ENCODE measurements at places on chromosomes 2 and 18. TPM values are rescaled to one million over a fixed set of nuclear protein-coding genes. Genes with fewer than 3 reads are reported as not detected.
A peak's percentile ranks its signal among the peaks of the same experiment; 100 is the strongest.

DNA sequence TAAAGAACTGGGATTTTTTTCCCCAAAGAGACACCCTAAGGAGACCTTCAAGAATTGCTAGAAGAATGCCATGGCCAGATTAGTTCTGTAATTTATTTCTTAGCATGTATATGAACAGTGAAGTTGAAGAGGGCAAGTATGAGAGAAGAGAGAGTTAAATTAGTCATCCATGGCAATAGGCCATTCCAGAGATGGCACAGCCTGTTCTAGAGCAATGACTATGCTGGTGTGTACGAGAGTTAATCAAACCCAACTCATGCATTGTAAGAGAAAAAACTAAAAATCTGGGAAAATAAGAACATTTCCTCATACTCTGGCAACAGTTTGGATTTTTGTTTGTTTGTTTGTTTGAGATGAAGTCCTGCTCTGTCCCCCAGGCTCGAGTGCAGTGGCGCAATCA is 112.1 kb upstream of the PIK3C3 start:
- no peak for DNase-seq

Gene GALR1
- 0.08 TPM for total RNA-seq

DNA sequence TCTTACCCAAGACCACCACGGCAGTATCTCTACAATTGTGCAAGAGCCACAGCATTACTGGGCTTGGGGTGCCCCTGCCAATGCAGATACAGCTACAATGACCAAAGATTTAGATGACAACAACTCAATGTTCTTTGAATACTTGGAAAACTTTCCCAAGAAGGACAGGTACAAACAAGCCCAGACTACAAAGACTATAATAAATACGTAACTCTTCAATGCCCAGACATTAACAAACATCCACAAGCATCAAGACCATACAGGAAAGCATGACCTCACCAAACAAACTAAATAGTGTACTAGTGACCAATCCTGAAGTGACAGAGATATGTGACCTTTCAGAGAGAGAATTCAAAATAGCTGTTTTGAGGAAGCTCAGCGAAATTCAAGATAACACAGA is 62.8 kb downstream of the ICA1L start:
- DNase-seq, result no peak

- DNase-seq, result no peak
These were observed 138.5 kb upstream of the SLC35G4 start for GRCh38 chr18:11470941-11471340.

Gene CFAP65
- total RNA-seq, result not detected

DNA sequence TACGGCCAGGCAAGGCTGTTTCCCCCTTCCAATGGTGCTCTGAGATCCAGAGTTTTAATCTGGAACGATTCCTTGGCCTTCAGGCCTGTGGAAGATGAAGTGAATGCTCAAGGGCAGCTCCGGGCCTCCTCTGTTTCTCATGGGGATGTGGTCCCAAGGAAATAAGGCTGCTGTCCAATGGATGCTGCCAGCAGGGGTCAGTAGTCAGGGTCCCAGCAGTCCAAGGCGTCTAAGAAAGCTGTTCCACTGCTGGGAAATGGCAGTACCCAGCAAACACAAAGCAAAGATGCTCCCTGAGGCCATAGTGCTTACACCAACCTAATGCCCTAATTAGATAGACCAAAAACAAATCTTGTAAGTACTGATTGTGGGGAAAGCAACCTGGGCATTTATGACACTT is 12.5 kb downstream of the NMS start:
- DNase-seq, result no peak

- peak; percentile 46 for DNase-seq
These were observed 74.4 kb downstream of the TMEM18 start for GRCh38 chr2:602571-603359.

GRCh38 chr2:237944302-237944701 is 22.5 kb upstream of the UBE2F start:
- no peak for DNase-seq

- no peak for DNase-seq
These were observed 299.7 kb downstream of the CDCA7 start for GRCh38 chr2:173654161-173654895.

Gene IL1RL1
- total RNA-seq, result 1.1 TPM

DNA sequence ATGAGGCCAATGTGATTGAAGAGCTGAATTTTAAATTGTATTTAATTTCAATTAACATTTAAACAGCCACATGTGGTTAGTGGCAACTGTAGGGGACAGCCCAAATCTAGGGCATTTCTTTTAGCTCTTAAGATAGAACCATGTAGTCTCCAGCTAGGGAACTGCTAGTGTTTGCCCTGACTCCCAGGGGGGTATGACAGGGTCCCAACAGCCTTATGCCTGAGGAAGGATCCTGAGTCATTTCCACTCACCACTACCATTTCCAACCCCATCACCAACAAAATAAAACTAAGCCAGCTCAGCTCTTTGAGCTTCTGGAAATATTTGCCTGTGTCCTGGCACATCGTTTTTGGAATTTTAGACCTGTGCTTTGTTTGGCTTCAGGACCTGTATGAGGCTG is 13.7 kb upstream of the GMCL1 start:
- no peak for DNase-seq

DNA sequence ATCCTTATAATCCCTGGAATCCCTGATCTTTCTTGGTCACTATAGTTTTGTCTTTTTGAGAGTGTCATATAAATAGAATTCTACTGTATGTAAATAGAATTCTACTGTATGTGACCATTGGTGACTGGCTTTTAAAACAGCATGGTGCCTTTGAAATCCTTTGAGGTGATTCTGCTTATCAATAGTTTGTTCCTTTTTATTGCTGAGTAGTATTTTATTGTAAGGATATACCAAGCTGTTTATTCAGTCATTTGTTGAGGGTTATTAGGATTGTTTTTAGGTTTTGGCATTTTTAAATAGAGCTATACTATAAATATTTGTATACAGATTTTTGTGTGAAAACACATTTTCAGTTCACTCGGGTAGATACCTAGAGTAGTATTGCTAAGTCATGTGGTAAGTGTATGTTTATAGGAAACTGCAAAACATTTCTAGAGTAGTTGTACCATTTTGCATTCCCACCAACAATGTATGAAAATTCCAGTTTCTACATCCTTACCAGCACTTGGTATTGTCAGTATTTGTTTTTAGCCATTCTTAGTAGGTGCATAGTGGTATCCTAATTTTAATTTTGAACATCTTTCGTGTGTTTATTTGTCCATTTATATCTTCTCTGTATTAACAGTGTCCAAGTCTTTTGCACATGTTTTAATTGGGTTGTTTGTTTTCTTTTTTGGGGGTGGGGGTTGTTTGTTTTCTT is 45.6 kb downstream of the RAB3GAP1 start:
- no peak for DNase-seq
